CD4-positive, alpha-beta T cell treated with Interferon alpha-2 for 1 hour (primary cell): ENCODE measurements at places on chromosomes 1 and 21.

DNA sequence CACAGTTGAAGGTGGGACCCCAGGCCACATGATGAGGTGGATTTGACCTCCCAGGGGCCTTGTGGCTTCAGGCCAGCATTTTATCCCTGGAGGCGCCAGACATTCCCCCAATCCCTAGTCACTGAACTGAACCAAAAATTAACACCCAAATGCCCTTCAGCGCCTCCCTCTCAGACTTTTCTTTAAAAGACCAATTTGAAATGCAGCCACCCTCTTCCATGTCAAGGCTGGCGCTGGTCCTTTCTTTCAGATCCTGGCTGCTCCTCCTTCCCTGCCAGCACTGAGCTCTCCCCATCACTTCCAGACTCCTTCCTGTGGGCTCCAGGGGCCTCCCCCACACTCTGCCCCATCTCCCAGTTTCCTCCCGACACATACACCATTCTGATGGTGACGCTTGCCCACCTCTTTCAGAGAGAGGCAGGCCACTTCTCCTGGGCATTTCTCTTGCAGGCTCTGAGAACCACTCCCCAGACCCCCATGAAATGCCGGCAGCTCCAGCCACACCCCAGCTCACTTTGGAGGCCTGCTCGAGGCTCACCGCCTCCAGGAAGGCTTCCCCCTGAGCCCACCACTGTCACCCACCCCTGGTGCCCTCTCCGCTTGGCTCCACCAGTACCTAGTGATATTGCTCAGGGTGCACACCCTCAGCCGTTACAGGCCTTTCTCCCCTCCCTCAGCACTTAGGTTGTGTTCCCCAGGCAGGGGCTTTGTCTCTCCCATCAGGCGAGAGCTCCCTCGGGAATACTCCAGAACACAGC, 27.0 kb downstream of the NAV1 start:
- no peak for DNase-seq

DNA sequence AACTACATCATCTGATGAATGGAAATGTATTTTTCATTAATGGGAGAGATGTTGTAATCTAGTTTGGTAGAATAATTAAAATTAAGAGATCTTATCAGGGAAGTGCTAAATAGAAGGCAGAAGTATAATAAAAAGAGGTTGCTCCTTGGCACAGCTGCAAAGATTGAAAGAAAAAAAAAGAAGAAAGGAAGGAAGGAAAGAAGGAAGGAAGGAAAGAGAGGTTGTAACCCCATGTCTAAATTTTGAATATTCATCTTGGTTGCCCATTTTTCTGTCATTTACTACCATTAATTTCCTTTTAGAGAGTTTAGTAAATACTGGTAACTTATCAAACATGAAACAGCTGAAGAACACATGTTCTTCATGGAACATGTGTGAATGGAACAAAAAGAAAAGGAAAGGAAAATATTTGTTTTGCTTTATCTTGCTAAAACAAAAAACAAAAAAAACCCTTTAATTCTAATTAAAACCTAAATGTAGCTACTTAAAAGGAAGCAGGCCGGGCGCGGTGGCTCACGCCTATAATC, 10.5 kb upstream of the MDM4 start:
- DNase-seq = no peak

DNA sequence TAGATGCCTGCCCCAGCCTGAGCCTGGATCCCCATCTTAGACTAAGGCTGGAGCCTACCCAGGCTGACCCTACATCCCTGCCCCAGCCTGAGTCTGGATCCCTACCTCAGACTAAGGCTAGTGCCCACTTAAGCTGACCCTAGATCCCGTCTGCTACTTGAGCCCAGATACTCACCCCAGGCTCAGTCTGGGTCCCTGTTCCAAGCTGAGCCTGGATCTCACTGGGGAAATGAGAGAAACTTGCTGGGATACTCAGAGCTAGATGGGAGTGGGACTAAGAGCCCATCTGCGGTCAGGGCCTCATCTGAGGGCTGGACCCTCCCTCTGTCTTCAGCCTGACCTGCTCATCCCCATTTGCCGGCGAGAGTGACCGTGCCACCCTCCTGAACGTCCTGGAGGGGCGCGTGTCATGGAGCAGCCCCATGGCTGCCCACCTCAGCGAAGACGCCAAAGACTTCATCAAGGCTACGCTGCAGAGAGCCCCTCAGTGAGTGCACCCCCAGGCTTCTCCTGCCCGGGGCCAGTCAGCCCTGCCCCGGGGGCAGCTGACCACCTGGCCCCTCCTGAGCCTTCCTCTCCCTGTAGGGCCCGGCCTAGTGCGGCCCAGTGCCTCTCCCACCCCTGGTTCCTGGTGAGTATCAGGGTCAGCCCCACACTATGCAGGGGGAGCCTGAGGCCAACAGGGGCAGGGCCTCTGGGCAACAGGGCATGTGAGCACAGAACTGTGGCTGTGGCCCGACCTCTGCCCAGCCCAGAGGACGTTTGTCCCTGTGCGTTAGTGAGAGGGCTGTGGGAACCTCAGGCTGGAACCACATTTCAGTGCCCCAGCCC, 36.8 kb downstream of the TRIM11 start:
- no peak for DNase-seq

DNA sequence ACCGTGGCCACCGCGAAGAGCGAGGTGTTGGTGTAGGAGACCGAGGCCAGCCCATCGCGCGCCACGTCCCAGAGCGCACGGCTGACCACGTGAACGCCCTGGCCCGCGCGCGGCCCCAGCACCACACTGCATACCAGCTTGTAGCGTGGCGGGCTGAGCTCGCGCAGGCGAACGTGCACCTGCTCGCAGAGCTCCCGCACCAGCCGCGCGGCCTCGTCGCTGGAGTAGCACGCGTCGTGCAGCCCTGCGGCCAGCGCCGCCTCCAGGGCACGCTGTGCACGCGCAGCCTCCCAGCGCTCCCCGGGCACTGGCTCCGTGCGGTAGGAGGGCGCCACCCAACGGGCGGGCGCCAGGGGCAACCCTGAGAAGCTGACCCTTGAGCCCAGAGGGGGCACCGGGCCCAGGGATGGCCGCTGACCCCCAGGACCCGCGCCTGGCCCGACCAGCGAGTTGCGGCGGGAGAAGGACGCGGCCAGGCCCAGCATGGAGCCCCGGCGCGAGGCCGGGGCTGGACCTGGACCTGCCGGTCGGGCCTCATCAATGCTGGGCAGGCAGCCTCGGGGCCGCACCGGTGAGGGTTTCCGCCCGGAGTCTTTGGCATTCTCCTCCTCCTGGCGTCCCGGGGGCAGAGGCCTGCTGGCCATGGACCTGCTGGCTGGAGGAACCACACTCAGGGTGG, 987 bp downstream of the DYNLT4 start:
- no peak for DNase-seq
